ENCODE measurements at places on chromosomes 6 and 20.

DNA sequence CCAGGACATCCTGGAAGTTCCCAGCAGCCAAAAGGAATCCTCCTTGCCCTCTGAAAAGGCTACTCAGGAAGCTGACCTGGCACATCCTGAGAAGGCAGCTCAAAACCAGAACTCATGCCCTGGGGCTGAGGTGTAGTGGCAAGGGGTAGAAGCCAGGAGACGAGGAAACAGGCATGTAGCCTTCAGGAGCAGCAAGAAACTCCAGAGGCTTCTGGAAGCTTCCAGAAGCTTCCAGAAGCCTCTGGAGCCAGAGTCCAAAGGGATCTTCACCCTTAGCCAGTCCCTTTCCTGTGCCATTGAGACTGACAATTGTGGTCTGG is 43.9 kb downstream of the BMP7 start:
- no peak for DNase-seq

DNA sequence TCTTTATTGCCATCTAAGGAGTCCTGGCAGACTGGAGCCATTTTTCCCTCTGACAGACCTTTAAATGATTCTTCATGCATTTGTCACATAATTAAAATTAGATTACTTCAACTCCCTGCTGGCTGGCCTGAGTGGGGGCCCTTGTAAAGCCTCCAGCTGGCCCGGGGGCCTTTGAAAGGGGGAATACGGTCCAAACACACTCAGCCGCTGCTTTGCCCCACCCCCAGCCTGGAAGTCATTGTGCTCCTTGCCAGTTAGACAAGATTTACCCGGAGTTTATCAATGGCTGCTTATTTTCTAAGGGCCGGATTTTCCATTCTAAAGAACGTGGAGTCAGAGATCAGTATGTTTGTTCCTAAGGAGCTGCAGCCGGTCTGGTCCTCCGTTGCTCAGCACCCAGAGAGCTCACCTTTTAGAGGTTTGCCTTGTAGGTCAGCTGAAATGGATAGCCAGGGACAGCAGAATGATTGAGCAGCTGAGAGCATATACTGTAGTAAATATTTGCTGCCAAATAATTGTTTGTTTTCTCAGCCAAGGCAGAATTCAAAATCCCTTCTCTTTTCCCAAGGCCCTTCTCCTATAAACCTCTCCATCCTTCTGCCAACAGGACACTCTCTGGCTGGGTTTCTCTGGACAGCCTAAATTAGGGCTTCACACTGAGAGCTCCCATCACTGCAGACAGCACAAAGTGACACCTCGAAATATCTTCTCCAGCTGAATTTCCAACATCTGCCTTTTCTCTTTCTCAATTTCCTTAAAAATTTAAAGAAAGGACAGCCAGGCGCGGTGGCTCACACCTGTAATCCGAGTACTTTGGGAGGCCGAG is 68.4 kb upstream of the RBM24 start:
- DNase-seq, result no peak

DNA sequence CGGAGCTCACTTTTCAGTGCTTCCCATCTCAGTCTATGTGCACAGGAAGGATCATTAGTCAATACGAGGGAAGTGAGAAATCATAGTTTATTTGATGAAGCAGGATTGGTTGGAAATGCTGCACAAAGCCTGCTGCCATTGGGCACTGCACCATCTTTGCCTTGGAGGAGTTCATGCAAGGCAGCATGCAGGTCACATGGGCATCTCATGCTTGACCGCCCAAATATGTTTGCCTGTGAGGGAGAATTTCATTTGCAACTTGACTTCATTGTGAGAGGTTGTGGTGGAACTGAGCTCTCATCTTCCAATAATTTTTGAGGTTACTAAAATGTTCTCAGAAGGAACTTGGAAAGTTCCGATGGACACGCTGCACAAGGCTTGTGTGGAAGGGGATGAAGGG is 83.9 kb upstream of the SYNDIG1 start:
- DNase-seq, result no peak

GRCh38 chr6:80523531-80523997 is 417.1 kb downstream of the BCKDHB start:
- no peak for DNase-seq

DNA sequence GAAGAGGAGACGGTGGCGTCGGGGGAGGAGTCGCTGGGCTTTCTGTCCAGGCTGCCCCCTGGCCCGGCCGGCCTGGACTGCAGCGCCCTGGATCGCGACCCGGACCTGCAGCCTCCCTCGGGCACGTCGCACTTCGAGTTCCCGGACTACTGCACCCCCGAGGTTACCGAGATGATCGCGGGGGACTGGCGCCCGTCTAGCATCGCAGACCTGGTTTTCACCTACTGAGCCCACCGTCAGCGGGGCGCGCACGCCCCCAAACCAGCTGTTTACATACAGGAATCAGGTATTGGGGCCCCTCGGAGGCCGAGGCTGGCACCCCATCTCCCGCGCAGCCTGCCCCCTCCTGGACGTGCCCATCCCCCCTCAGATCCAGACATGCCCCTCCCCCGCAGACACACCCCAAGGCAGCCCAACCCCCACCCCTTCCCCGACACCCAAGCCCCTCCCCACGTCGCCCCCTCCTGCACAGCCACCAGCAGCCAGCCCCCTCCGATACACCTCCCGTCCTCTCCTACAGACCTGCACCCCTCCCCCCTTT is 1.4 kb downstream of the SOX12 start:
- no peak for DNase-seq

GRCh38 chr6:149138699-149139294 is 178.7 kb upstream of the TAB2 start:
- DNase-seq, result no peak

GRCh38 chr6:24357336-24358218 is at the start of gene DCDC2:
Gene DCDC2 (minus strand): TSS chr6:24358059. CDS start chr6:24357750, 309 bp downstream.
- peak; percentile 7 for DNase-seq

DNA sequence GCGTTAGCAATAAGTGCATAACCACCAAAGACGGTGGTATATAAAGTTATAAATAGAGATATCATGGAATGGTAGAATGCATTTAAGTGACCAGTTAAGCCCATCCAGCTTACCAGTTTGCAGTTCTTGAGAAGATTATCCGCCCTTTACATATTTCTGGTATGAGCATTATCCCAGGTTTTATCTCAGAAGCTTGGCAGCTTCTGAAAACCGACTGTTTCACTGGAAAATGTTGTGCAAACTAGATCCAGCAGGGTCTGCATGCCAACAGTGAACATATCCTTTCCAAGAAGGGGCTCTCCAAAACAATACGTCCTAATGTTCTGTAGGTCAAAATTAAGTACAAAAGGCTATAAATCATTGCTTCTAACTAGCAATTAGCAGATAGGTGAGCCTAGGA is 29.5 kb upstream of the SHLD1 start:
- no peak for DNase-seq

- DNase-seq, result no peak
These were observed 178.9 kb upstream of the ARID1B start for GRCh38 chr6:156598071-156598854.

GRCh38 chr6:30129265-30130178 is 6.4 kb upstream of the TRIM40 start:
- no peak for DNase-seq

DNA sequence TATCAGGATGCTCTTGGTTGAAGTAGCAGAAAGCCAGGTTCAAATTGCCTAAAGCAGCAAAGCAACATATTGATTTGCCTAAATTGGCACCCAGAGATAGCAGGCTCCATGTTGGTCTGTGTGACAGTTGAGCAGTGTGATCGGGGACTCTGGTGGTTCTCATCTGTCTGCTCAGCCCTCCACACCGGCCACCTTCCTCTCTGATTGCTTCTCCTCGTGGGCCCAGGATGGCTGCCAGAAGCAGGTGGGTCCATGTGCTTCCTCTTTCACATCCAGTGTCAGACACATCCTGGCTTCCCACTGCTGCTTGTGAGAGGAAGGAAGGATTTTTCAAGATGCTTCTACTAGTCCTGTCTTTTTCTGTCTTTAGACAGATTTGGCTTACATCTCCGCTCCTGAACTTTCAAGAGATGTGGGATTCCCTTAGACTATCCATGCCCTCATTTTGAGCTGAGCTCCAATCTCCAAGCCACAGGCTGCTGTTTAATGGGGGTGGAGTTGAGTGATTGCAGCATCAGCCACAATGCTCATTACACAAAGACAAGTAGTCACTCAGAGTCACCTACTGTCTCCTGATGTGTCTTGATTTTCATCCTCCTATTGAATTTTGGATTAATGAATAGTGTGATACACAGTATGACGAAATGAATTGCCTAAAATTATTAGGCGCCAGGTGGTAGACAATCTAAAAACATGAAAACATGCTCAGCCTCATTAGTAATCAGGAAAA is 122.2 kb downstream of the ZDHHC14 start:
- DNase-seq, result no peak

DNA sequence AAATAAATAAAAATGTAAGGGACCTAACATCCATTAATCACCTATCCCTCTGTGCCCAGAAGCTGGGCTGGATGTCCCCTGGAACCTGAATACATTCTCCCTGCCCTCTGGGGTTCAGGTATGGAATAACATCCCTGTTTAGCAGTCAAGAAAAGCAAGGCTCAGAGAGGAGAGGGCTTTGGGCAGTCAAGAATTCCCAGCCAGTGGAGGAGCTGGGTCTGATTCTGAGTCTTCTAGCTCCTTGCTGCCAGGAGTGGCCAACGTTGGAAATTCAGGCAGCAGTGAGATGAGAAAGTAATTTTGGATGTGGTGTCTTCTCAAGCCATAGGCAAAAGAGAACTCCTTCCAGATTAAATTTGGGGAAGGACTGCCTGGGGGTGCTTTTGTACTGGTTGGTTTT is 42.6 kb upstream of the ZNFX1 start:
- DNase-seq, result no peak

DNA sequence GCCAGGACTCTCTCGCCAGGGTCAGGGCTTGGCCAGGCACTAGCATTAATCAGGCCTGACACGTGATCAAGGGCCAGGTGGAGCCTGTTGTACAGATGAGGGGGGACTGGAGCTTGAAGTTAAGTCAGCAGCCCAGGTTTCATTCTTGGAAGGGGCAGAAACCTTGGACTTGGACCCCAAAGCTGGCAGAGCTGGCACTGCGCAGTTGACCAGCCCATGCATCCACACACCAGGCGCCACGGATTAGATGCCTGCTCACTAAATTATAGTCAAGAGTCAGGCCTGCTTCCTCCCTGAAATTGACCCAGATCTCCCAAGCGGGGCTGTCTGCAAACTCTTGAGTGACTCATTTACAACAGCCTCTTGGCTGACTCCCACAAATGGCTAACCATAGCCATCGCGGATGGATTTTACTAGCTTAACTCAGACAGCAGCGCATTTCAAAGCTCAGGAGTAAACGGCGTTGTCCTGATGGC is 4.1 kb upstream of the TAF4 start:
- no peak for DNase-seq
